Naive thymus-derived CD4-positive, alpha-beta T cell (primary cell): ENCODE measurements at places on chromosomes 12 and 14. TPM values are rescaled to one million over a fixed set of nuclear protein-coding genes. Genes with fewer than 3 reads are reported as not detected.

LAG3 gene
- 0.26 TPM for polyA plus RNA-seq

KRT71 gene
- polyA plus RNA-seq: not detected

GDF3 gene
- not detected for polyA plus RNA-seq

CIROP gene
- polyA plus RNA-seq: not detected

ACSS3 gene
- not detected for polyA plus RNA-seq

GRIN2B gene
- not detected for polyA plus RNA-seq

ART4 gene
- not detected for polyA plus RNA-seq

CBLN3 gene
- polyA plus RNA-seq: 0.24 TPM

KRT78 gene
- polyA plus RNA-seq: not detected

HNF1A gene
- polyA plus RNA-seq: not detected
